ENCODE measurements at places on chromosomes 16 and 17.

- no peak for DNase-seq
Observed at GRCh38 chr17:9249245-9249953, 228.1 kb downstream of the NTN1 start.

GRCh38 chr17:74287031-74287602 is 13.1 kb downstream of the DNAI2 start:
- DNase-seq: no peak

DNA sequence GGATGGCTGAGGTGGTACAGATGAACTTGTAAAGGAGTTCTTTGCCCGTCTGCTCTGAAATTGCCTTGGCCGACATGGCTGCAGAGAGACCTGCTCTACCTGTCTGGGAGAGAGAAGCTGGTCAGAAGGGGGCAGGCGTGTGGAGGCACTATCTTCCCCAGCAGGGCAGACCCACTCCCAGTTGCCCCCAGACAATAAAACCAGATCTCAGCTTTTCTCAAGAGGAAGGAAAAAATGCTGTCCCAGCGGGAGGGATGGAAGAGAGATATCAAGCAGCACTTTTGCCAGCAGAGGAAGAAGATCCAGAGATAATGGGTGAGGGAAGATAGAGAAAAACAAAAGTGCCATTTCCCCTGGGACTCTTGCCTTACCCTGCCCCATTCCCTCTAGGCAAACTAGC is 5.0 kb downstream of the ACLY start:
- no peak for DNase-seq

- DNase-seq: no peak
Observed at GRCh38 chr17:46198233-46198632, 5.0 kb upstream of the KANSL1 start.

DNA sequence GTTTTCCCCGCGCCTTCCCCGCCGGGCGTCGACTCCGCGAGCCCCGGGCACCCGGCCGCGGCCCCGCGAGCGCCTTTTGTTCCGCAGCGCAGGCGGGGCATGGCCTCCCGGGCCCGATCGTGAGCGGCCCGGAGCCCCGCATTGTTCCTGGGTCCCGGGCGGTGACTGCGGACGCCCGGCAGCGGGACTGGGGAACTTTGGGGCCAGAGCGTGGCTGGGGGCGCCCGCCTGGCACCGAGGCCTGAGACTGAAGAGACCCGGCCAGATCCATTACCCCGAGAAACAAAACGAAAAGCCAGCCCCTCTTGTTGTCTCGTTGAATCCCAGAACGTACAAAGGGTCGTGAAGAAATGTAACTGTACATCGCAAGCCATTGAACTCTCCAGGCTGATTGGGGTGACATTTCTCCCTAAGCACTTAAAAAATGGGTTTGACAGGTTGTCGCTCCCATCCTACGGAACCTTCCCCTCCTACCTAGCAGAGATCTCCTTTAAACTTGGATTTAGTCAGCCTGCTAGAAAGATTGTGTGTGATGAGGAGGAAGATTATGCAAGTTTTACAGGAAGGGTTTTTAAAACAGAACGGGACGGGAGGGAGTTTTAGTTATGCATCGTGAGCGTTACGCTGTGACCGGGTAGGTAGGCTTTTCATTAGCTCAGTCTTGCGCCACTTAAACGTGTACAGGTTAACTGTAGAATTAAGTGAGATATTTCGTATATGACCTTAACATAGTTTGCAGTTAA is 825 bp downstream of the METTL9 start:
- no peak for DNase-seq

DNA sequence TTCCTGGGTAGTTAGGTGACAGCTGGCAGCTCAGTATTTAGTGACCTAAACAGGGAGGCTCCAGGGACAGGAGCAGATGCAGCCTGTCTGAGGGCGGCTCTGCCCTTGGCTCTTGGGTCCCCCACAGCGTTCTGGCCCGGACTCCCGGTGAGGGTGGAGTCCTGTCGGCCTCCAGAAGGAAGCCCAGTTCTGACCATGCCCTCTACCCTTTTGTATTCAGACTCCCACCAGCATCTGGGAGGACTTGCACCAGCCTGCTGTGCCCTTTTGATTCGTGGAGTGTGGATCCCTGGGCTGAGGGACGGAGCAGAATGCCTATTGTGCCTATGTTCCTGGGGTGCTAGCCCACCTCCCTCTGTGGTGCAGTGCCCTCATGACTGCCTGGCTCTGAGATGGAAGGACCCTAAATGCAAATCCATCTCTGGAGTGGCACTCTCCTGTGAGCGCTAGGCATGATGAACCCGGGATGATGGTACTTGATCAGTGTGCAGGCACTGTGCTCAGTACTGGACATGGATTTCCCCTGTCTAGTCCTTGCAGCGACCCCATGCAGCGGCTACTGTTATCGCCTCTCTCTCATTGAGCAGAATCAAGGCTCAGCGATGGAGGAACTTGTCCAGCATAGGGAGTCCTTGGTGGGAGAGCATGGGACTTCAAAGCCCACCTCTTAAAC is 123.1 kb downstream of the SNX29 start:
- DNase-seq: no peak

GRCh38 chr16:86145669-86146068 is 246.7 kb downstream of the IRF8 start:
- no peak for DNase-seq

DNA sequence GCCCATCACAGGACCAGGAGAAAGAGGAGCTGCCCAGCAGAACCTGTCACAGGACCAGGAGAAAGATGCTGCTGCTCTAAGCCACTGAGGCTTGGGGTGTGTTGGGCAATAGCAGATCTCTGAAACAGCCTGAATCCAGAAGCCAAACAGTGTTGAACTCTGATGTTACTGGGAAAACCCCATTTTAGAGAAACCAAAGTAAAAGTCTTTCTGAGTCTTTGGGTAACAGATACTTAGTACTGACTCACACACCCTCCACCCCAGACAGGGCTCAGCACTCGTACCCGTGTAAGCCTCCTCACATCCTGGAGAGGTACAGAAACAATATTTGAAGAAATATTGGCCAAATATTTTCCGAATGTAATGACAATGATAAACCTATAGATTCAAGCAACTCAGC is 82.8 kb upstream of the GNG13 start:
- DNase-seq: no peak

- no peak for DNase-seq
Observed at GRCh38 chr16:14029658-14030057, 41.5 kb upstream of the MRTFB start.

DNA sequence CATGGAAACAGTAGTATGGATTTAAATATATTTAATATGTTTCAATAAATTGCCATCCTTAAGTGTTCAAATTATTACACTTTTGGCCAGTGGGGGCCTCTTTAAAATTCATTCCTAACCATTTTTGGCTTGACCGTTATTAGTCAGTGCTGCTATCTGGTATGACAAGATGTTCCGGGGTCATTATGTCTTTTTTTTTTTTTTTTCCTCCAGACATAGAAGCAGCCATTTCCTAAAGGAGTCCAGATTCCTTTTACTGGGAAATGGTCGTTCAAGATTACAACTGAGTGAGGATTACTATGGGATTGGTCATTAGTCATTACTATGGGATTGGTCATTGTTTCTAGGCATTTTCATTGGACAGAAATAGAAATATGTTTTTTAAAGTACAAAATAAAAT is 53.4 kb downstream of the NF1 start:
- DNase-seq: no peak

- no peak for DNase-seq
Observed at GRCh38 chr17:36511216-36511615, 23.5 kb downstream of the MYO19 start.

- DNase-seq: no peak
Observed at GRCh38 chr17:50214976-50215760, 13.7 kb upstream of the COL1A1 start.

DNA sequence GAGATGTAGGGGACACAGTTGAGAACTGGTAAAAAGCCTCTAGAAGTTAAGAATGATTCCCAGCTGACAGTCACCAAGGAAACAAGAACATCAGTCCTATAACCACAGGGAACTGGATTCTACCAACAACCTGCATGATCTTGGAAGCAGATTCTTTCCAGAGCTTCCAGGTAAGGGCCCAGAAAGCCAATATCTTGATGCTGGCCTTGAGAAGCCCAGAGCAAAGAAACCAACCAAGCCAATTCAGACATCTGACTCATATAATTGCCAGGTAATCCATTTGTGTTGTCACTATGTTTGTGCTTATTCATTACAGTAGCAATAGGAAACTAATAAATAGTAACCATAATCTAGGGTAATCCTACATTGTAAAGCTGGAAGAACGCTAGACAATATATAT is 81.6 kb downstream of the CACNG1 start:
- DNase-seq: no peak

- no peak for DNase-seq
Observed at GRCh38 chr17:41098042-41098441, at the start of gene KRTAP4-8. Gene KRTAP4-8, minus strand, starts transcription at chr17:41098142. Its CDS starts 58 bp downstream, at chr17:41098084.

DNA sequence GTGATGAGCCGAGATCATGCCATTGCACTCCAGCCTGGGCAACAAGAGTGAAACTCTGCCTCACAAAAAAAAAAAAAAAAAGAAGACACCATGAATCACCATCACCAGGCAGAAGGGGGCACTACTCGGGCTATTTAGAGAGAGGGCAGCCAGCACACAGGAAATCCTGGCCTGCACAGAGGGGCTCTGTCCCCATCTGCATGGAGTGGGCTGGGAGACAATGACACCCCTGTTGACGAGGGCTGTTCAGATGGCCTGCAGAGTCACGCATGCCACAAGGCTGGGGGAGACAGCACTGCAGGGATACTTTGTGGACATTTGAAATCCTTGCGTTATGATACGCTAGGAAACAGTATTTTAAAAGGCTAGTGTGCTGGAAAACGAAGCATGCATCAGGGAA is 48.3 kb downstream of the CUEDC1 start:
- DNase-seq: no peak

DNA sequence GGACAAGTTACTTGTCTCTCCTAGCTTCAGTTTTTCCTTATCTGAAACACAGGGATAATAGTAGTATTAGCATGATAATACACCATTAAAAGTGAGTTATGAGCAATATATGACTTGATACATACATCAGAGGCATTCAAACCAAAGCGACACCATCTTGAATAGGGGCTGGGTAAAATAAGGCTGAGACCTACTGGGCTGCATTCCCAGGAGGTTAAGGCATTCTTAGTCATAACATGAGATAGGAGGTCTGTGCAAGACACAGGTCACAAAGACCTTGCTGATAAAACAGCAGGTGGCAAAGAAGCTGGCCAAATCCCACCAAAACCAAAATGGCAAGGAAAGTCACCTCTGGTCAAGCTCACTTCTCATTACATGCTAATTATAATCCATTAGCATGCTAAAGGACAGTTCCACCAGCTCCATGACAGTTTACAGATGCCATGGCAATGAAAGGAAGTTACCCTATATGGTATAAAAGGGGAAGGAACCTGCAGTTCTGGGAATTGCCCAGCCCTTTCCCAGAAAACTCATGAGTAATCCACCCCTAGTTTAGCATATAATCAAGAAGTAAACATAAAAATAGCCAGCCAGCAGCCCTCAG is 37.2 kb upstream of the HS3ST3A1 start:
- DNase-seq: no peak

GRCh38 chr17:17152385-17152784 is 53.7 kb downstream of the PLD6 start:
- no peak for DNase-seq

GRCh38 chr17:77036841-77037381 is 103.9 kb upstream of the SEC14L1 start:
- DNase-seq: no peak

GRCh38 chr17:80116921-80117380 is 15.6 kb downstream of the GAA start:
- DNase-seq: no peak

- no peak for DNase-seq
Observed at GRCh38 chr16:58461056-58461455, 38.9 kb upstream of the NDRG4 start.

DNA sequence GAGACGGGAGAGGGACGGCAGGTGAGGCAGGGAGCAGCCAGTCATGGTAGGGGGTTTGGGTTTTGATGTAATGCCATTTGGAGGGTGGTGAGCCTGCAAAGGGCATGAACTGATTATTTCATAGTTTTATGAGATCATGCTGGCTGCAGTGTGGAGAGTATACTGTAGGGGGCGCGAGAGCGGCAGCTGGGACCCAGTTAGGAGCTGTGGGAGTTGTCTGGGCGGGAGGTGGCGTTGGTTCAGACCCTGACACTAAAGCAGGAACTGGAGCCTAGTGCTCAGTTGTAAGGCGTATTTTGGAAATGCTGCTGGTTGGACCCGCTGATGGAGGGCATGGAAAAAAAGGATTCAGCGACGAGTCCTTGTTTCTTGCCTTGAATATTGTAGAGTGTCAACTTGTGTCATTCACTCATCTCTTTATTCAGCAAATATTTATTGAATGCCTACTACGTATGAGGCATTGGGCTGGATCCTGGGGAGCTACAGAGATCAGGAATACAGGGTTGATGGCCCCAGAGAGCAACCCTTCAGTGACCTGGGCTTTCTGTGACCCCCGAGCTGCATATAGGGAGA is 23.7 kb upstream of the KDM8 start:
- peak; percentile 83 for DNase-seq

DNA sequence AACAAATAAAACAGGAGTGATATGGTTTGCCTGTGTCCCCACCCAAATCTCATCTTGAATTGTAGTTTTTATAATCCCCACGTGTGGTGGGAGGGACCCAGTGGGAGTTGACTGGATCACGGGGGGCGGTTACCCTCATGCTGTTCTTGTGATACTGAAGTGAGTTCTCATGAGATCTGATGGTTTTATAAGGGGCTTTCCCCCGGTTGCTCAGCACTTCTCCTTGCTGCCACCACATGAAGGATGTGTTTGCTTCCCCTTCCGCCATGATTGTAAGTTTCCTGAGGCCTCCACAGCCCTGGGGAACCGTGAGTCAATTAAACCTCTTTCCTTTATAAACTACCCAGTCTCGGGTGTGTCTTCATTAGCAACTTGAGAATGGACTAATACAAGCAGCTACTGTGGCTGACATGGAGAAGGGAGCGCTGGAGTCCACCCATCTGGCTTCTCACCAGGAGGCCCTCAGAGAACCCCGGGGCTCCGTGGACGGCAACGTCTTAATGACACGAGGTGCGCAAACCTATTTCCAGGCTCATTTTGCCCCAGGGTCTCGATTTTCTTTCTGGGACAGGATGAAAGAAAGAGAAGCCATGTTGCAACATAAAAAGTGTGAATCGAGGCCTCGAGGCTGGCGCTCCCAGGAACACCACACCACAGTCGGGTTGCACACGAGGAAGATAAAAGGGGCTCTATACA is 129.5 kb downstream of the DYNLRB2 start:
- DNase-seq: no peak

DNA sequence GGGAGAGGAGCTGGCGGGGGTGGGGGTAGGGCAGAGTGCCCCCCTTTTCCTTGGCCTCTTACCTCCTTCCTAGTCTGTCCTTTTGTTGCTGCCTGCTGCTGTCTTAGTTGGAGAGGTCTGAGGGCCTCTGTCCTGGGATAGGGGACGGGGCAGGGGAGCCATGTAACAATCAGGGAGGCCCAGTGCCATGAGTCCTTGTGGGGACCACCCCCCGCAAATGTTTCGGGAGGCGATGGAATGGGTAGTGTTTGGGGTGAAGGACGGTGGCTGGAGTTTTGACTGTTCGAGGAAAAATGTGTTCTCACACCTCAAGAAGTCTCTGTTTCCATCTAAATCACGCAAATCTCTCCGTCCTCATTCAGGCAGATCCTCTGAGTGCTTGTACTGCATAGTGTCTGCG is 99.0 kb downstream of the OR1D5 start:
- no peak for DNase-seq
